Neural progenitor cell (in vitro differentiated cells): ENCODE measurements at places on chromosomes 3 and 15.

DNA sequence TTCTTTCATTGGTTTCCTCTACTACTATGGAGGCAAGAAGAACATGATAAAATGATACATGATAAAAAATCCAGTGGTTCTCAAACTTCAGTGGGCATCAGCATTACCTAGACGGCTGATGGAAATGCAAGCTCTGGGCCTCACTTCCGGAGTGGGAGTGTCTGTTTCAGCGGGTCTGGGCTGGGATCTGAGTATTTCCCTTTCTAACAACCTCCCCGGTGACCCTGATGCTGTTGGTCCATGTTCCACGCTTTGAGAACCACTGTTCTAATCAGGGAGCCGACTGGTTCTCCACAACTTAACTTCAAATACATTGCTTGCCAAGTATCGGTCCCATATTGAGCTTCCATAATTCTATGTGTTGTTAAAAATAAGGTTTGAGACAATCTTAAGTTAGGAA, 712.3 kb upstream of the LMCD1 start:
- no peak for DNase-seq

GRCh38 chr3:69566275-69566674, 173.0 kb upstream of the MITF start:
- DNase-seq, result no peak

DNA sequence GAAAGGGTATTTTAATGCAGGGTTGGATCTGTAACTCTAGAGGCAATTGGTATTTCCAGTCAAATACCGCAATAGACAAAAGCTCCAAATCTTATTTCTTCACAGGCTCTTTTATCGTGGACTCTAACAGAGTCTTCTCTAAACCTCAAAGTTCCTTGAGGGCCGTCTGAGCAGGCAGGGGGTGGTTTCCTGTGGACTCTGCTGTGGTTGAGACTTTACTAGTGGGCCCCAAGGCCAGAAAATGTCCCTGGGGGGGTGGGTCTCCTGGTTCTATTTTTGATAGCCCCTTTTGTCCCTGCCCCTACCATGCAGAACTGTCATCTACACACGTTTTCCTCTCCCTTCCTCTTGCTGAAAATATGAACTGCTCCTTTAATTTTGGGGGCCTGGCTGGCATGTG, 80.1 kb downstream of the ASB7 start:
- DNase-seq, result no peak

- DNase-seq, result peak; percentile 85
Measured at GRCh38 chr15:77650265-77650664, 17.6 kb upstream of the LINGO1 start.

DNA sequence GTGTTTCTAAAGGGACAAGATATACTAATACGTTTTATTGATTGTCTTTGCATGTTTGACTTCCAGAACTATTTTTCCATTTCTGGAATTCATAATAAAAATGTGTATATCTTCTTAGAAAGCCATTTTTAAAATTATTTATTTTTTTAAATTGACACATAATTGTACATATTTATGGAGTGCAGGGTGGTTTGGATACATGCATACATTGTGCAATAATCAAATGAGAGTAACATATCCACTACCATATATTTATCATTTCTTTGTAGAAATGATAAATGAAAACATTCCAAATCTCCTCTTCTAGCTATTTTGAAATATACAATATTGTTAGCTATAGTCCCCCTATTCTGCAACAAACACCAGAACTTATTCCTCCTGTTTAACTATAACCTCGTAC, 156.5 kb upstream of the ABI3BP start:
- DNase-seq, result no peak

DNA sequence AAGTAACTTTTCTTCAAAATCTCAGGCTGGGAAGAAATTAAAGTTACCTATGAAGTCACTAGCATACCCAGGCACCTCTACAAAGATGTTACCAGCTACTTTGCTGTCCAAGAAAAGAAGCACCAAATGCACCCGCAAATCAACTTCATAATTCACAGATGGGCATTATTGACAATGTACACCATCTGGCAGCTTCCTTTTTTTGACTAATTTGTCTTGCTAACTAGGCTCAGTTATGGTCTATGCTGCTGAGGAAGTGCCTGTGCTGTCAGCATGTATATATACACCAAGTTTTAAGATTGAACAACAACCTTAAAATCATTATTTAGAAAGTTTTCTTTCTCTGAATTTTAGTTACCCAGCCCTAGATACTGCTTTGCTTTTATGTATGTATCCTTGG, 93.8 kb downstream of the NSUN3 start:
- DNase-seq, result no peak

DNA sequence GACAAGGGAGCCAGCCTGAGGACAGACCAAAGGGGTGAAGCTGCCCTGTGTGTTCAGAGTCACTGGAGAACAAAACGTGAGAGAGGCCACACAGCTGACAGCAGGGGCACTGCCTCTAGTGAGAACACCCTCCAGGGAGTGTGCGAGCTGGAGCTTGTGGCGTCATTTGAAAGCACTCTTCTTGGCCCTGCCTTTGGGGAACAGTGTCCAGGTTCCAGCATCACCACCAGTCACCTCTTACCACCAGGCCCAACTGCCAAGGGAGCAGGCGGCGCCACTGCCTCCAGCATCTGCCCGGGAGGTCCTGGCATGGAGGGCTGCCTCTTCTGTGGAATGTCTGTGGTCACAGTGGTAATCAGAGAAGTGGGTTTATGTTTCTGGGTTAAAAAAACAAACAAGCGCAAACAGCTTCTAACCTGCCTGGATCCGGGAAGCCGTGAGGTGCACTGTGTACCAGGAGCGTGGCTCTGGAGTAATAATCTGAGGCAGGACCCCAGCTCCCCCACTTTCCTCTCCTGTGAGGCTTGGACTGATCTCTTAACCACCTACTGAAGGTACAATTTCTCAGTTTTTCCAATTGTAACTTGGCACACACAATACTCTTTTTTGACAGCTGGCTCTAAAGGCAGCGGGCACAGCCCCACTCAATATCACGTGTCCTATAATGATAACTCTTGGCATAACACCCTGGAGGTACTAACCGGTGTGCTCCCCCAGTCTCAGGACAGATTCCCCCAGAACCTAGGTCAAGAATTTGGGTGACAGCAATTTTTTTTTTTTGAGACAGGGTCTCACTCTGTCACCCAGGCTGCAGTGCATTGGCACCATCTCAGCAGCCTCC, 32.2 kb upstream of the CDCP1 start:
- no peak for DNase-seq

- DNase-seq, result no peak
Measured at GRCh38 chr3:125125821-125126245, 70.0 kb upstream of the HEG1 start.

- DNase-seq, result no peak
Measured at GRCh38 chr3:146834917-146835316, 229.8 kb upstream of the PLSCR5 start.
